ENCODE measurements at places on chromosomes 11 and 22.

DNA sequence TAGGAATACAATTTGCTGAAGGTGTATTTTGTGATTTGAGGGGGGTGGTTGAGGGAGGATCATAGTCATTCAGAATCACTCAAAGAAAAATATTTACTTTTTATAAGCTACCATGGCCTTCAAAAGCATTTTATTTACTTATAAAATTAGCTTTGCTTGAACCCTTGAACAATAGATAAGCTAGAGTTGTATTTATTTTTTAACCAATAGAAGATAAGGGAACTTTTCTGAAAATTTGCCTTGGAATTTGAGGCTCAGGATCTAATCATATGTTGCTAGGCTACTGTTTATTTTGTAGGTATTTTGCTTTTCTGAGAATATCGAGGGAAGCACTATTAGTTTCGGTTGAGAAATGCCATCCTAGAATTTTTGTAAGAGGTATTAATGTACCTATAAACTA, 82.1 kb downstream of the EMSY start:
- DNase-seq, result no peak

GRCh38 chr11:91698845-91699244, 525.8 kb upstream of the FAT3 start:
- DNase-seq, result no peak

DNA sequence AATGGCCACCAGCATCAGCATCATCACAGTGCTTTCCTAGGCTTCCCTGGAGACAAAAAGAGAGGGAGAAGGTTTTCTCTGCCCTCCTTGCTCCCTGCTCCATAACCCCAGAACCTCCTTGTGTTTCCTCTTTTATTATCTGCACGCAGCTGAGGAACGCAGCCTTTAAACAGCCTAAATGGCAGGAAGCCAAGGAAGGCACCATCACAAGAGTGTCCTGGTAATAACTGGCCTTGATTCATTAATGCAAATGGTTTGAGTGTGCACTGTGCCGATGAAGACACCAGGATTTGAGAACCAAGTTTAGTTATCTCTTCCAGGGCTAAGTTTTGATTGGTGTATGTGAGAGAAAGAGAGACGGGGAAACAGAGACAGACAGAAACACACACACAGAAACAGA, 29.4 kb upstream of the DRD2 start:
- no peak for DNase-seq

DNA sequence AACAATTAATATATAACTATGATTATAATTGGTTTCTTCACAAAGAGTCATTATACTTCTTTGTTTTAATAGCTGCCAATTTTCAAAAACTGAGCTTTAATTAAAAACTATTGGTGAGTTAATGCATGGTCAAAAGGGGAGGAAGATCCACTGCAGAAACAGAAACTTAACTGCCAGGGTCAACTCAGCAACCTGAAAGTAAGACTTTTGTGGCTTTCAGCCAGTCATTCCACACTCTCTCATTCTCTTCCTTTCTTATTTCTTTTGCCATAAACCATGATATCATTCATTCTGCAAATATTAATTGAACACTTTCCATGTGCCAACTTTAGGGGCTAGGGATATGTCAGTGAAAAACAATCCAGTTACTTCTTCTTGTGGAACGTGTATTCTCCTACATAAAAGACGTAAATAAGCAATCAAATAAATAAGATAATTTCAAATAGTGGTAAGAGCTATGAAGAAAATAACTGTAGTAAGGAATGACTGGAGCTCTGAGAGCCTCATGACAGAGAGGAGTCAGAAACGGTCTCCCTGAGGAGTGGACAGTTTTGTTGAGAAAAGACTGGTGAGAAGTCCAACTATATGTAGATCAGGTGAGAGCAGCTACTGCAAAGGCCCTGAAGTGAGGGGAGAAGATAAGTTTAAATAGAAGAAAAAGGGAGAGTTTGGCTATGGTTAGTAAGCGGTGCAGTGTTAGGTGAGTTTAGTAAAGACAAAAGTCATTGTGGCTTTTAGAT, 130.5 kb downstream of the GRIA4 start:
- DNase-seq, result no peak

DNA sequence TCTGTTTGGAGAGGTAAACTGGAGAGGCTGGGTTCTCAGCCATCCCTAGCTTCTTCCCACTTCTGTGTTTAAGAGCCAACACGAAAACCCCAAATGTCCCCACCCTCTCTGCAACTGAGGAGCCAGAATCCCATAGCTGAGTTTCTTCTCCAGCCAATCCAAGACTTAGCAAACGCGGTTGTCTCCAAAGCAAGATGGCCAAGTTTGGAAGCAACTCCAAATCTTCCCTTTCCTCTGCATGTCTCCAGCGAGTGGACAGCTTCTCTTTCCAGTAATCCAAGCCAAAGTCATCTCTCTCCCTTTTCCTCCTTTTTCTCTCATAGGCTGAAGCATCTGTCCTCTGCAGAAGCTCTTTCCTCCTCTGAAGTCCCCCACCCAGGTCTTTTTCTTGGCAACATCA, 539.2 kb downstream of the MIAT start:
- no peak for DNase-seq

GRCh38 chr11:116134450-116134849, 630.2 kb upstream of the CADM1 start:
- DNase-seq, result no peak

GRCh38 chr11:7605186-7605943, 67.9 kb downstream of the CYB5R2 start:
- no peak for DNase-seq

GRCh38 chr22:38853196-38853651, 9.4 kb upstream of the NPTXR start:
- DNase-seq, result no peak

GRCh38 chr11:68498321-68498720, 37.8 kb downstream of the PPP6R3 start:
- DNase-seq, result peak; percentile 41

DNA sequence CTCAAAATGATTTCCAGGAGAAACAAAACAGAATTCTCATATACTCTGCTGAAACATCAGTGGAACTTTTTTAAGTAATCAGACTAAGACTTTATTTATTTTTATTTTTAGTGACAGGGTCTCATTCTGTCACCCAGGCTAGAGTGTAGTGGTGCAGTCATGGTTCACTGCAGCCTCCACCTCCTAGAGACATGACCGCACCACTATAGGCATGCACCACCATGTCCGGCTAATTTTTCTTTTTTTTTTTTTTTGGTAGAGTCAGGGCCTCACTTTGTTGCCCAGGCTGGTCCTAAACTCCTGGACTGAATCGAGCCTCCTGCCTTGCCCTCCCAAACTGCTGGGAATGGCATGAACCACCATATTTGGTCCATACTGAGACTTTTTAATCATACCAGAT, 42.9 kb downstream of the PRDM10 start:
- DNase-seq, result no peak

DNA sequence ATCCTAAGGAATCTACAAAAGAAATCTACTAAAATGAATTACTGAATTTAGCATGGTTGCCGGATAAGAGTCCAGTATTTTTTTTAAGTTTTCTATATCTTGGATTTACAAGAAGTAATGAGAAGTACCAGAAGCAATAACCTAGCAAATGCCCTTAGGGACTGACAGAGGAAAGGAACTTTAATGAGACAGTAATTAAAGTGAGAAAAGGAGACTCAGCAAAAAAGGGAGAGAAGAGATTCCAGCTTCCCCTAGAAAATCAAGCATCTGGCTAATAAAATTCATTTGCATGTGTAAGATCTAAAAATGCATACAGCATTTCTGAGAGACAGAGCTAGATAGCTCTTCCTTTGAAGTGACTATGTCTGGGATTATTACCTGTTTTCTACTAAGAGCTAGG, 39.1 kb downstream of the IZUMO1R start:
- no peak for DNase-seq

DNA sequence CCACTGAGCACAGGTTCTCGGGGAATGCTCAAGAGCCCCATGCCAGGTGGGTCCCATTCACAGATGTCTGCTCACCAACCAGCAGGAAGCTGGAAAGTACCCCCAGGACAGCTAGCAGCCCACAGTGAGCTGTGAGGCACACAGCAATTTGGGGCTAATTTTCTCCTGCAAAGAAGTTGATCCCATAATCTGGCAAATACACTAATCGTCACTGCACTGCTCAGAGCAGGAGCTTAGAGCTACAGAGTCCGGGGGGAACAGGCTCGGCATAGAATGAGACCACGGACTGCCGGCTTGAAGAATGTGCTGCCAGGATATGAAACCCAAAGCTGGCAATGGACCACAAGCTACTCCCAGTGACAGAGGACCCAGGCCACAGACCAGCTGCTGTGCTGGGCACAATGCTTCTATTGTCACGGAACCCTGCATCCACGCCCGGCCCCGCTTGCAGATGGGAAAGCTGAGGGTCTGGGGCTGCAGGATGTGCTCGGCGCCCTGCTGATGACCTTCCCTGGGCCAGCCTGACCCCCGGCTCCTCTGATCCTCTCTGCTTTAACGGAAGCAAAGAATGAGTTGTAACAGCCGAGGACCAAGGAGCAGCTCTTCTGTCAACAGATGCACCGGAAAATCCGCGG, 239.7 kb downstream of the CTTN start:
- DNase-seq, result no peak

- DNase-seq, result no peak
Observed at GRCh38 chr22:32714458-32715430, 86.8 kb upstream of the TIMP3 start.

- no peak for DNase-seq
Observed at GRCh38 chr11:129155745-129156144, 36.4 kb downstream of the ARHGAP32 start.

GRCh38 chr22:30511109-30511508, 5.6 kb upstream of the SEC14L4 start:
- DNase-seq, result no peak

- DNase-seq, result no peak
Observed at GRCh38 chr11:57584341-57584740, 13.1 kb upstream of the SERPING1 start.

- peak; percentile 80 for DNase-seq
Observed at GRCh38 chr11:75896843-75897419, 81.9 kb downstream of the UVRAG start.

GRCh38 chr11:68295271-68295670, 17.1 kb upstream of the LRP5 start:
- no peak for DNase-seq

DNA sequence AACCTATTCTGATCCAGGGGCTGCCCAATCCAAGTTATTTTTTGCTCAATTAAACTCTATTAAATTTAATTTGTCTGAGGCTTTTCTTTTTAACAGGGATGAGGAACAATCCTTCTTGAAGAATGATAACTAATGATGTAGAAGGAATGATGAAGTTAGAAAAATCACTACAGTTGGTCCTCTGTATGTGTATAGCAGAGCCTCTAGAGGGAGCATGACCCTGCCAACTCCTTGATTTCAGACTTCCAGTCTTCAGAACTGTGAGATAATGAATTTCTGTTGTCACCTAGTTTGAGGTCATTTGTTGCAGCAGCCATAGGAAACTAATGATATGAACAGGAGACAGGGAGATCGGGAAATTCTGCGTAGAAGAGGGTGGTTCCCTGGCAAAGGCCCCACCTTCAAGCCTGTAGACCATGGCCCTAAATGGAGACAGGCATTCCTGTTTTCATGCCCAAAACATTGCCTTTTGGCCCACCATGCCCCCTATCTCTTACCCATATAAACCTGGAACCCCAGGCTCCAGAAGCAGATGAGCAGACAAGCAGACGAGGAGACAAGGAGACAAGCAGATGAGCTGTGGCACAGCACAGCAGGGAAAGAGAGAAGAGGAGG, 7.7 kb upstream of the QSER1 start:
- DNase-seq, result peak; percentile 45

DNA sequence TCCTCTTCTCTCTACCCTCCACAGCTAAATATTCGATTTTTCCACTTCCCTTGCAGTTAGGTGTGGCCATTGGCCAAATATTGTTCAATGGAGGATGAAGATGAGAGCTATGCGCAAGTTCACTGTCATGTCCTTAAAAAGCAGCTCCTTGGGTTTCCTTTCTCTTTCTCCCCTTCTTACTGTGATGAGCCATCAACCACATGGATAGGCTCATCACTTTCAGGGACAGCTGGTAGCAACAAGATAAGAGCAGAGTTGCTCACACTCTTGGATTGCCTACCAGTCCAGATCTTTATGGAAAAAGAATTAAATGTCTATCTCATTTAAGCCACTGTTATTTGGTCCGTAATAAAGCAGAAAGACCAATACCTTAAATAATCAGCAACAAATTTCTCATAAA, 377.0 kb downstream of the DDX10 start:
- DNase-seq, result no peak

DNA sequence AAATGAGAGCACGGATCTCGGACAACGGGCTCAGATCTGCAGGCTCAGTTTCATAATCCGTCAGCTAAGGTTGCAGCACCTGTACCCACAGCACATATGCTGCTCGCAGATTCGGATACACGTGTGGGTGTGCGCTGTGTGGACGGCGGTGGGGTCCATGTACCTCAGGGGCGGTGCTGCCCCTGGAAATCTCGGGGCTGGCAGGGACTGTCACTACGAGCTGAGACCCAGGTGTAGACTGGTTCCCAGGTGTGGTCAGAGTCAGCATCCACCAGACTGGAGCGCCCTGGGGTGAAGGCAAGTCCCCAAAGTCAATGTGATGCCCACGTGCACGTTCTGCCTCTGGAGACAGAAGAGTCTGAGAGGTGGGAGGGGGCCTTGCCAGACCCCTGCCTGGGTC, 989.3 kb downstream of the BRD1 start:
- DNase-seq, result no peak

DNA sequence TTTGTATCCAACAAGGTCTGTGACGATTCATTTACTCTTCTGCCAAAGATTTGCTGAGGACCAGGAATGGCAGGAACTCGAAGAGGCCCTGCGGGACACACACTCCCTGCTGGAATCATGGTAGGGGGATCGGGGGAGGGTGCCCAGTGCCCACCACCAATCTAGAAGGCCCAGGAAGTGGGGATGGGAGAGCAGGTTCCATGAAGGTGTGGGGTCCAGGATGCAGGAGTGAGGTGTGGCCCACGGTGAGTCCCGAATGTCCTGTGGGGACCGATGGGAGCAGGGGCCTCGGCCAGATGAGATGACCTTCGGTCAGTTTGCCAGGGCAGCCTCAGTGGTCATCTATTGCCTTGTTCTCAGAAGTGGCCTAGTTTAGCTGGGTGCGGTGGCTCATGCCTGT, 492.7 kb downstream of the BRD1 start:
- no peak for DNase-seq

- no peak for DNase-seq
Observed at GRCh38 chr11:118398791-118399559, 2.4 kb upstream of the ATP5MG start.

GRCh38 chr22:34105461-34106062, 185.3 kb upstream of the LARGE1 start:
- no peak for DNase-seq

- no peak for DNase-seq
Observed at GRCh38 chr22:50569896-50570535, 7.3 kb upstream of the SYCE3 start.

DNA sequence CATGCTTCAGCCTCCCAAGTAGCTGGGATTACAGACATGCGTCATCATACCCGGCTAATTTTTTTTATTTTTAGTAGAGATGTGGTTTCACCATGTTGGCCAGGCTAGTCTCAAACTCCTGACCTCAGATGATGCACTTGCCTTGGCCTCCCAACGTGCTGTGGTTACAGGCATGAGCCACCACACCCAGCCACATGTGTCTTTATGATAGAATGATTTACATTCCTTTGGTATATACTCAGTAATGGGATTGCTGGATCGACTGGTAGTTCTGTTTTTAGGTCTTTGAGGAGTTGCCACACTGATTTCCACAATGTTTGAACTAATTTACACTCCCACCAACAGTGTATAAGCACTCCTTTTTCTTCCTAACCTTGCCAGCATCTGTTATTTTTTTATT, 276.2 kb downstream of the METTL15 start:
- DNase-seq, result no peak

- DNase-seq, result no peak
Observed at GRCh38 chr11:111019871-111020670, 225.5 kb upstream of the POU2AF2 start.
